ENCODE measurements at places on chromosomes 7 and 10. TPM values are rescaled to one million over a fixed set of nuclear protein-coding genes. Genes with fewer than 3 reads are reported as not detected.

GRCh38 chr7:2016761-2017480, 215.8 kb downstream of the MAD1L1 start:
- DNase-seq: peak; percentile 9

ADRB1 gene
- 35.0 TPM for total RNA-seq

GRCh38 chr7:5354460-5355232, 69.0 kb downstream of the TNRC18 start:
- peak; percentile 73 for DNase-seq

DNA sequence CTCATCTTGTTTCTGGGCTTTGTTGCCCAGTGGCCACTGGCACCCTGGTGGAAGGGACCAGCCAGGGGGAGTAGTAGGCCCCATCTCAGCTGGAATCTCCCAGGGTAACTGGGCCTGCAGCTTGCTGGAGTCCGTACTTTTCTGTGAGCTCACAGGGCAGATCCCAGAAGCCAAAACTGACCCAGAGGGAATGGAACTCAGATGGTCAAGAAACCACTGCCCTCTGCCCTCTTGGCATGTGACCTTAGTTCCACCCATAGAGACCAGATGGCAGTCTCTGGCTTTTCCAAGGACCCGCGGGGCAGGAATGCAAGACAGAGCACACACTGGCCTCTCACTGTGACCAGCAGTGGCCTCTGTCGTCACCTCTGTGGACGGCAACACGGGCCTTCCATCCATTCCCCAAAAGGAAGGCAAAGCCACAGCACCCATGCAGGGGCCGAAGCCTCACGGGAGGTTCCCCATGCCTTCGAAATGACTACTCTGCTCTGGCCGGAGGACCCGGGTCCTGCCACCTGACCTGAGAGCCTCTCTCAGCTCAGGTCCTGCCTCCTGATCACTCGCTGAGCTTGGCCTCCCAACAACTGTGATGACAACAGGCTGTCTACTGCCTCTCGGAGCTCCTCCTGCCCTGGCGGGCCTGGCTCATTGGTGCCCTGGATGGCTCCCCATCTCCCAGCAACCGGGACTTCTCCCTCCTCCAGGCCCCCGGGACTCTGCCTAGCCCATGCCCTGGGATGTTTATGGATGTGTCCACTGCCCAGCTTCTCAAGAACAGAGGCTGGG, 29.9 kb downstream of the MYL10 start:
- DNase-seq: no peak

- no peak for DNase-seq
Measured at GRCh38 chr7:142645777-142646176, 103.5 kb upstream of the PRSS1 start.

RBM20 gene
- 101 TPM for total RNA-seq

Measured in left ventricle myocardium inferior (tissue), 1 donor.